Activated T-cell treated with anti-CD3 and anti-CD28 coated beads, Interleukin-2, amount 50 U/mL, for 4 hours (primary cell): ENCODE measurements at places on chromosomes 6 and 20.

DNA sequence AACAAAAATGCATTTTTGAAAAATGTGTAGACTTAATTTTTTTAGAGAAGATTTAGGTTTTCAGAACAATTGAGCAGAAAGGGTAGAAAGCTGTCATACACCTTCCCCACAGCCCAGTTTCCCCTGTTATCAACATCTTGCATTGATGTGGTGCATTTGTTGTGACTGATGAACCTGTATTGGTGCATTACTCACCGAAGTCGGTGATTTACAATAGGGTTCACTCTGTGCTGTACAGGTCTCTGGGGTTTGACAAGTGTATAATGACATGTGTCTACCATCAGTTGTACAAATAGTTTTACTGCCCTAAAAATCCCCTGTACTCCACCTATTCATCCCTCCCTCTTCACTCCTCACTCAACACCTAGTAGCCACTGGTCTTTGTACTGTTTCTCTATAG lies 23.8 kb upstream of the ADIG start:
- DNase-seq, result no peak

- DNase-seq, result no peak
These were observed 53.2 kb upstream of the BMP2 start for GRCh38 chr20:6714279-6714711.

DNA sequence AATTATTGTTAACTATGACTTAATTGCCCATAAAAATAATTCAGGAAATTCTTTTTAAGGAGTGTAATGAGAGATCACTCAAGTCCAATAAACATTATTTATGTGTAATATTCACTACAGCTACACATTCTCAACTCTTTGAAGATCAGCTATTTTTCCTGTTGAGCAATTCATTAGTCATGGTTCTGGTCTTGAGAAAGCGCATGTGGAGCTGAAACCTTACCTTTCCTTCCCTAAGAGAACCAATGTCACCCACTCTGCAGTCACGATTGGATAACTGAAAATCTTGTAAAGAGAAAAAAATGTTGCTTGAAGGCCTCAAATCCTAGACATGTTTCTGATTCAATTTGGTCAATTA lies 736.9 kb upstream of the MARCKS start:
- no peak for DNase-seq

DNA sequence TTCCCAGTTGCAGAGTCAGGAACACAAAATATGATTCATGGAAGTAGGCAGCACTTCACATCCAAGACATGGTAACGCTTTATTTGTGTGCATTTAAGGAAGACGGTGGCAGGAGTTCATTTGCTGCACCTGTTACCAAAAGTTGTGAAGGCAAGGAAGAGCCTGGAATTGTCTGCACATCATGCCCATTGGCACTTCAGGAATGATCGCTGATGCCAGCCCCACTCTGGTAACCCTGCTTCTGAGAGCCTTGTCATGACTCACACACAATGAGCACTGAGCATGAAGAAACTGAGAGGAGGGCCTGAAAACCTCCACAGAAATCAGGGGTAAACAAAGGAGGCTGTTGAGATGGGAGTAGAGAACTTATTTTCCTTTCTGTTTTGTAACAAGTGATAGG lies 181.1 kb downstream of the RPS12 start:
- DNase-seq, result no peak

GRCh38 chr6:101088594-101088993 lies 207.5 kb upstream of the ASCC3 start:
- no peak for DNase-seq

- DNase-seq, result no peak
These were observed 553.4 kb upstream of the CITED2 start for GRCh38 chr6:139927742-139928305.

- DNase-seq, result no peak
These were observed 92.3 kb downstream of the RNF182 start for GRCh38 chr6:14016935-14017625.

GRCh38 chr20:33725607-33726264 lies 5.6 kb upstream of the PXMP4 start:
- no peak for DNase-seq

DNA sequence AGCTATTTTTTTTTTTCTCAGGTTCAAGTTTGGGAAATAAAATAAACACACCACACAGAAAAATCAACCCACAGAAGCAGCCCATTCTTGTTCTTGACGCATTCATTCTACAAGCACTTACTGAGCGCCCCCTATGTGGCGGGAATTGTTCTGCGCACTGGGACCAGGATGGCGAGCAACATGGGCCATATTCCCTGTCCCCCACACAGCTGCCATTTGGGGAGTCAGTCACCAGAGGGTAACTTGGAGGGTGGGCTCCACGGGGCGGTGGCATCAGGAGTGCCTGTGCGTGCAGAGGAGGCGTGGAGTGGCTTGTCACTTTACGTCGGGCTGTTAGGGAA lies 185.0 kb upstream of the PDE10A start:
- no peak for DNase-seq

DNA sequence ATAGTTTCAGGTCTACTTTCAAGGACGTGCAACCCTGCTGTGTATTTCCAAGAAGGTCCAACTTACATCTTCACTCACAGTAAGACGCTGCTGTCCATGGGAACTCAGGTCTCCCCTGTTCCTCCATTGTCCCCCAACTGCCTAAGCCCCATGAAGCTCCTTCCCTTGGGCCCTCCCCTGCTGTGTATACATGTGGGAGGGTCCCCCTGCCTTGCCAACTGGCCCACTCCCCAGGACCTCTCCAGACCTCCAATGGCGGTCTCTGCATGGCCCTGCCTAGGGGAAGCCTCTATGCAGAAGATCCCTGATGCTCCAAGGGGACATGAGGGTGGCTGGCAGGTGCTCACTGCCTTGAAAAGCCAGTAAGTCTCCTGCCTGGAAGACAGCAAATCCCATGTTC lies 186.7 kb upstream of the CST7 start:
- DNase-seq, result no peak

GRCh38 chr6:85449388-85449817 lies 480 bp upstream of the NT5E start:
- peak; percentile 51 for DNase-seq

DNA sequence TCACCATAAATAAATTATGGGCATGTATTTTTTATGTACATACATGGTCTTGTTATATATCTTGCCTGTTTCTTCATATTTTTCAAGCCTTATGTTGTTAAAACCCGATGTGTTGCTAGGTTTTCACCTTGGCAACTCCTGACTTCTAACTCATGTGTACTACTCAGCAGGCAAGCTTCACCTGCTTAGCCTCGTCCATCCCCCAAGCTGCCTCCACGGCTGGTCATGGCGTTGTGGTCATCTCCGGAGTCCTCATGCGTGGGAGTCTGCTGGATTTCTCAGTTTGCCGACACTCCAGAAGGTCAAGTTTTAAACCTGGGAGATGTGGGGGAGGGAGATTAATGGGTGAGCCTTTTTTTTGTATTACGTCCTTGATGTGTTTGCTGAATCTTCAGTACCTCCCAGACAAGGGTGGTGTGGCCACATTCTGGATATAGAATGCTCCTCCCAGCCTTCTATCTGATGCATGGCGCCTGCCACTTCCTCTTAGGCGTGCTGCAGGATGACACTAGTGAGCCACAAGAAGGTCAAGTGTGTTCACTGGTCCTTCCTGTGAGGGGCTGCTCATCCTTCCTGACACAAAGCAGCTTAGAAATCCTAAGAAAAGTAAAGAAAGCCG lies 26.6 kb upstream of the EDN3 start:
- DNase-seq, result no peak

DNA sequence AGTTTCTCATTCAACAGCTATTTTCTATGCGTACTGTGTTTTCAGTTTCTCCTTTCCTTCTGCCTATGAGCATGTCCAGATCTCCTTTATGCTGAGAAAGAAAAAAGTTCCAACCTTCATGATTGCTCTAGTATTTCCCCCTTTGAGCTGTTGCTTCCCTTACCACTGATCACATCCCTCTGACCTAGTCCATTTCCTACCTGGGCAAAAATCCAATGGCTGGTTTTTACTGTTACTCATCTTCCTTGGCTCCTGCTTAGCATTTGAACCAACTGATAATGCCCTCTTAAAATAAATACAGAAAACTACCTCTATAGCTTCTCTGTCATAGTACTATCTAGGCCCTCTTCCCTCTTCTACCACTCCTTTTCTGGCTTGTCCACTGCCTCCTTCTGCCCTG lies 6.0 kb downstream of the RFX6 start:
- DNase-seq, result no peak

GRCh38 chr6:105759946-105760345 lies 326.2 kb upstream of the PRDM1 start:
- DNase-seq, result no peak

GRCh38 chr6:43744931-43745727 lies 24.9 kb upstream of the VEGFA start:
- no peak for DNase-seq

DNA sequence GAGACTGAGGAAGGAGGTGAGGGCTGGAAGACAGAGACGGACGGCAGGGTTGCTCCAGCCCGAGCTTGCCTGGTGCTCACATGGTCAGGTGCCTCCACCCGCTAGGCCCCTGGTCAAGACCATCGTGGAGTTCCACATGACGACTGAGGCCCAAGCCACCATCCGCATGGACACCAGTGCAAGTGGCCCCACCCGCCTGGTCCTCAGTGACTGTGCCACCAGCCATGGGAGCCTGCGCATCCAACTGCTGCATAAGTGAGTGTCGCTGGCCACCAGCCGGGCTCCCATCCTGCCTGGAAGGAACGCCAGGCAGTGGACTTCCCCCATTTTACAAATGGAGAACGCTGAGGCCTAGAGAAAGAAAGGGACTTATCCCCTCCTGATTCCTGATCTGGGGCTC lies 7.8 kb downstream of the BPIFB1 start:
- no peak for DNase-seq

DNA sequence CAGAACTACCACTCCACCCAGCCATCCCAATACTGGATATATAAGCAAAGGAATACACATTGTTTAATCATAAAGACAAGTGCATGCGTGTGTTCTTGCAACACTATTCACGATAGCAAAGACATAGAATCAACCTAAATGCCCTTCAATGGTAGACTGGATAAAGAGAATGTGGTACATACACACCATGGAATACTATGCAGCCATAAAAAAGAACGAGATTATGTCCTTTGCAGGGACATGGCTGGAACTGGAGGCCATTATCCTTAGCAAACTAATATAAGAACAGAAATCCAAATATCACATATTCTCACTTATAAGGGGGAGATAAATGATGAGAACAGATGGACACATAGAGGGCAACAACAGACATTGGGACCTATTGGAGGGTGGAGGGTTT lies 156.6 kb downstream of the LRRC1 start:
- DNase-seq, result no peak

- DNase-seq, result no peak
These were observed 172.6 kb upstream of the KCNG1 start for GRCh38 chr20:51195419-51195901.

GRCh38 chr6:12343440-12344162 lies 53.4 kb downstream of the EDN1 start:
- no peak for DNase-seq

DNA sequence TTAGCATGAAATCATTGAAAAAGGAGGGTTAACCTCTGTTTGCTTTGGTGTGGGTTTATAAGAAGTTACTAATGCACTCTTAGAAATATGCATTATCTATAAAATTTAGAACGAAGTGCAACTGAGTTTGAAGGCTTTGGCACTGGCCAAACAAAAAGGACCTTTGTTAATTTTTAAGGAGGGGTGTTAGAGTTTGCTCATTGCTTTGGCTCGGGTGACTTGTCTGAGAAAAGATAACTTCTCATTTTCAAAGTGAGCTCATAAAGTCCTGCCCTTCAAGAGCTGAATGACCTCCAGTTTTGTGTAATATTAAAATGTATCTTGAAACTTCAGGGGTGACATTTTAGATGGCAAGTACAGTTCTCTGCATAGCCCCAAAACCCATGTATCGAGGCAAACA lies 25.9 kb downstream of the NEDD9 start:
- DNase-seq, result no peak

DNA sequence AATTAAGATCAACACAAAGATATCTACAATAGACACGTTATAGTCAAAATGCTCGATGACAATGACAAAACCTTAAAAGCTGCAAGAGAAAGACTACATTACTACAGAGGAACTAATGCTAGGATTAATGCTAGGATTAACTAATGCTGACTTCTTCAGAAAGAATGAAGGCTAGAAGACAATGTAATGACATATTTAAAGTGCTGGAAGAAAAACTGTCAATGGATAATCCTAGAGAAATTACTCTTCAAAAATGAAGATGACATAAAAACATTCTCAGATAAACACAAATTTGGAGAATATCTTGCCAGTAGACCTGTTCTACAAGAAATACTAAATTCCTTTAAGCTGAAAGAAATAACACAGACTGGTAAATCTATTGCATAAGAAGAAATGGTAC lies 75.2 kb upstream of the SMIM28 start:
- no peak for DNase-seq

GRCh38 chr6:87164004-87164403 lies 8.6 kb downstream of the ZNF292 start:
- DNase-seq, result no peak

GRCh38 chr20:1108437-1108920 lies 9.9 kb upstream of the PSMF1 start:
- DNase-seq, result peak; percentile 46

DNA sequence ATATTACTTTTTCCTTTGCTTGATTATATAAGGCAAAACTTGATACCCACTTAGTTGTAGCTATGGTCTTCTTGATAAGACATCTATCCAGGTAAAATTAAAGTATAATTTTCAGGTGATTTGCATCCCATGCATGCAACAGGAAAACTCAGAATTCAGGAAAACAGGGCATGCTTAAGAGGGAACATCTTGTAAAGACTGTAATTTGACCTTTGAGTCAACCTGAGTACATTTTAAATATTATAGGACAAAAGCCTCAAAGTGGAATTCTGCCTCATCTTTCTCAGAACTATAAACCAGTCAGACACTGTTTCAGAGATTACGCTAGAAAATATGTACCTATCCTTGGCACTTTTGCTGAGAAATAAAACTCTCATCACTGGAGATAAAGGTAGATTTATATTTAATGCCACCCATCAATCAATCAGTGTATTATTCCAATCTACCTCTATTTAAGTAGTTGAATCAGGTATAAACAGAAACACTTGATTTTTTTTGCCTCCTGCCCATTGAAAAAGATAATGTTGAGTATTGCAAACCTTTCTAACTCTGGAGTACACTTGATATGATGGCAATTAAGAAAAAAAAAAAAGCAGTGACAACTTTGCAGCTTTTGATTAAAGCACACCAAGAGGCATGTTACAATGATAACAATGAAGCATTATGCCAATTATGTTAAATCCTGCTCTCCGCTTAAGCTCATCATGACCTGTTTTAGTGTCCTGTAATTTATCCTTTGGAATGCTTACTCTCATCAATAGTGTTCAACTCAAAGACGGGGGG lies 2.8 kb downstream of the CITED2 start:
- no peak for DNase-seq

GRCh38 chr6:63802606-63803206 lies 167.1 kb downstream of the PHF3 start:
- DNase-seq, result no peak

DNA sequence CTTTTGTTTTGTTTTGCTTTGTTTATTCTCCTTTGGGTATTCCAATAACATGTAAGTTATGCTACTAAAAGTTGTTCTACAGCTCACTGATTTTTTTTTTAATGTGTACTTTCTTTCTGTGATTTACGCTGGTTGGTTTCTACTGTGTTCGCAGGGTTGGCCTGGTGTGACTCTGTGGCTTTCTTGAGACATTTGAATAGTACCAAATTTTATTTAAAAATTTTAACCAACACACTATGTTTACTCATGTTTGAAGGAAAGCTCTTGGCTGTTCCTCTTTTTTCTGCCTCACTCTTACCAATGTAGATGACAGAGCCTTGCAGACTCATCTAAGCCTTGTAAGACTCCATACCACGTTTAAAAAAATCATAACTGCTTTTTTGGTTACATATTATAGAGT lies 1784.9 kb upstream of the DEFB115 start:
- DNase-seq, result no peak
